Inflammatory macrophage treated with lipopolysaccharide for 1 hour (primary cell): ENCODE measurements at places on chromosomes 16 and 17.

GRCh38 chr17:48825446-48826381 lies 5.1 kb upstream of the CALCOCO2 start:
- peak; percentile 23 for DNase-seq

DNA sequence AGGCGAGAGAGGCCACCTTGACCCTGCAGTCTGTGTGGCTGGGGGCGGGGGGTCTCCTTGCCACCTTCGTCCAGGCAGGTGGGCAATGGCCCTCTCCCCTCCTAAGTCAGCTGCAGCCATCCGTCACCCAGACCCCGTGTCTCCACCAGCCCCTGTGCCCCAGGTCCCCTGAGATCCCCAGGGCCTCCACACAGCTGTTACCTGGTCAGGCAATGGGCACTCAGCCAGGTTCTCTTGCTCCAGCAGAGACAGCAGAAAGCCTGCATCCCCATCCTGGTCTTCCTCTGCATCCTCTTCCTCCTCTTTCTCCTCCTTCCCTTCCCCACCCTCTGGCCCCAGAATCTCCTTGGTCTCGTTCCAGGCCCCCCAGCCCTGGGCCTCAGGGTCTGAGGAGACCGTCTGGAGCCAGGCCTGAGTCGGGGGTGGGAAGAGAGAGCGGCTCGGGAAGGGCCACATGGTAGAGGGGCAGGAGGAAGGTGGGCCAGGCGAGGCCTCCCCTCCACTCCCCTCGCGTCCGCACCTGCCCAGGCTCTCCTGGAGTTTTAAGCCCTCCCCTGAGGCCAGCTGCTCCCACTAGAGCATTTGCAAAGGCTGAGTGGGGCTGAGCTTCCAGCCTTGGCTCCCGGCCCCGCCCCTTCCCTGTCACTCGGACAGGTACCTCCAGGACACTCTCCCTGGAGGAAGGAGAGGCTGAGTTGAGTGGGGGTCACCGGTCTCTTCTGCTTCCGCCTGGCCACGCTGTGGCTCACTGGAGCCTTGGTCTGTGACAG lies at the start of gene PABPN1L:
TSS of gene PABPN1L (minus strand) at position 510 of the 770 bp plus-strand sequence. CDS start at position 456, 54 bp downstream.
- DNase-seq = no peak

DNA sequence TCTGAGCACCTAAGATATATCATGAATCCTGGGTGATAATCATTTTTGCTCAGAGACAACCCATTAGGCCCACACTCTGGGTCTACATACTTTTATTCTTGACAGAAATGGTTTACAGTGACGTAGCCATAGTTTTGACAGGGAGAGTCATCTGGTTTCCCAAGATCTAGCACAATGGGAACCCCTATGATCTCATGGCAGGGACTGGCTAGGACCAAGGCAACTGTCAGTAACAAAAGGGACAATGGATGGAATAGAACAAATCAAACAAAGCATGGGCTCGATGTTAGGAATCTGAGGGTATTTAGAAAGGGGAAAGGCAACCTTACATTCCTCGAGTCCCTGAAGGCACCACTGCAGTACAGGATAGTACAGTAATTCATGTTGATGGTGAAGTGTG lies 20.5 kb downstream of the CFAP97D1 start:
- no peak for DNase-seq

DNA sequence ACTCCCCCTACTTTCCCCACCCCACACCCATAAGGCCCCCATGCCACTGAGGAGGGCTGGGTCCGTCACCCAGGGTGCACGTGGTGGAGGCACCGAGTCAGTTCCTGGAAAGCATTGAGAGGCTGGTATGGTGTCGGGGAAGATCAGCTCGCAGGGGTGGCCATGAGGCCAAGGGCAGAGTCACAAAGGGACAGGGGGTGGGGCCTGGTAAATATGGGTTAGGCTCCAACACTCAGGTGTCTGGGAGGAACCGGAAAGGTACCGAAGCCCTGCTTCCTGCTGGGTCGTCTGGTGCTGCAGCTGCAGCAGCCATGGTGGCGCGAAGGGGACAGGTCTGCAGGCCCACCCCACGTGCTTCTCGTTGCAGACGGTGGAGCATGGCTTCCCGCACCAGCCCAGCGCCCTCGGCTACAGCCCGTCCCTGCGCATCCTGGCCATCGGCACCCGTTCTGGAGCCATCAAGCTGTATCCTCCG lies 30.2 kb downstream of the LLGL2 start:
- DNase-seq = no peak

DNA sequence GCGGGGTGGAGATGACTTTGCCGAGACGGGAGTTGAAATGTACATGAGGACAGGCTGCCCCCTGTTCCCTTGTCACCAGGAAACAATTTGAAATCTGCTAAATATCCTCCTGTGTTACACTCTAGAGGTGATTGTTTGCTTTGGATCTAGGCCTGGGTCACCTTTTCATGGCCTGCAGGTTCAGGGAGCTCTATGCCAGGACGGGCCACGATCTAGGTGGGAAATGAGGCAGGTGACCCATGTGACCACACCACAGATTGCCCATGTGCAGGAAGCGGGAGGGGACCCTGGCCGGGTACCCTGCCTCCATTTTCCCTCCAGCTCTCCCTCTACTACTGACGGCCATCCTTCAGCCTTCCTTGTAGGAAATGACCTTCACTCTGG lies 43.4 kb downstream of the MEAK7 start:
- DNase-seq = no peak

DNA sequence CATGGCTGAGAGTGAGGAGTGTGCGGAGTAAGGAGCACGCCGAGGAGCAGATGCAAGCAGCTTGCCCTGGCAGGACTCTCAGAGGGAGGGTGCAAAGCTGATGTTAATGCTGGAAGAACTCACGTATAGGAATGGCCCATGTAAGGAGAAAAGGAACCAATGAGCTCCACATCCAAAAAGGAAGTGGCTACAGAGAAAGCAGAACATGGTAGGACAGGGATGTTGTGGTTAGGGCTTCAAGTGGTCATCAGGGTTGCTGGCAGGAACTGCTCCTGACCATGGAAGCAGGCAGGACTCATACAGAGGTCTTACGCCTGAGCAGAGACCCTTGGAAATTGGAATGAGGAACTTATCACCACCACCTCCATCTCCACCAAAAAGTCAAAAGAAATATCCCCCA lies 5.2 kb downstream of the MYO1D start:
- DNase-seq = peak; percentile 59

DNA sequence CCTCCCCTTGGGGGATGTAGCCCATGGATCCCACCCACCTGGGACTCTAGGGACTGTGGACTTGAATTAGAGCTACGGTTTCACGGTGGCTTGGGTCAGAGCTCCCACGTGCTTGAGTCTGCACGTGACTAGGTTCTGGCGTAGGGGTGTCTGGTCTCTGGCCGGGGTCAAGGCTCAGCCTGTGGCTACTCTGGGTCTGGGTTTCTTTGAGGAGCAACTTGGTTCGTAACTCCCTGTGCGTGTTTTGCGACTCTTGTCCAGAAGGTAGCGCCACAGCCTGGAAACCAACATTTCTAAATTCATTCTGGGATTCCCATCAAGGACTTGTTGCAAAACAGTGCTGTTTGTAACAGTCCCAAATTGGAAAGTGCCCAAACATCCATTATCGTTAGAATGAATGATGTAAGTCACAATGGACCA lies 470 bp upstream of the GGT6 start:
- DNase-seq = no peak

DNA sequence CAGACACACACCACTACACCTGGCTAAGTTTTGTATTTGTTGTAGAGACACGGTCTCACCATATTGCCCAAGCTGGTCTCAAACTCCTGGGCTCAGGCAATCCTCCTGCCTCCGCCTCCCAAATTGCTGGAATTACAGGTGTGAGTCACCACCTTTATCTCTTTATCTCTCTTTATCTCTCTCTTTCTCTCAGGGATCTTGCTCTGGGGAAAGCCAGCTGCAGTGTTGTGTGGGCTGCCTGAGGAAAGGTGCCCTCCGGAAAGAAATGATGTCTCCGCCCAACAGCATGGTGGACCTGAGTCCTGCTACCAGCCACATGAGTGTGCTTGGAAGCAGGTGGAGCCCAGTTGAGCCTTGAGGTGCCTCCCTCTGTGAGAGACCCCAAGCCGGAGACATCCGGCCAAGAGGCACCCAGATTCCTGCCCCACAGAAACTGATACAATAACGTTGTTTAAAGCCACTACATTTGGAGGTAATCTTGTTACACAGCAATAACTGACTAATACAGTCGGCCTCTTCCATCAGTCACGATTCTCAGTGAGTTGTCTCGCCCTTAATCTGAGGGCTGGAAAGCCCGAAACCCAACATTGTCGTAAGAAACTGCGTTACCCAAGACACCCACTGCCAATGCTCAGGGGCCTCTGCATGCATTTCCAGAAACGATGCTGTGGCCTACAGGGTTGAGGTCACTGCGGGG lies 68.0 kb upstream of the RPH3AL start:
- DNase-seq = no peak

- DNase-seq = no peak
These were observed 39.2 kb downstream of the TMEM11 start for GRCh38 chr17:21174713-21175112.

- no peak for DNase-seq
These were observed 20.2 kb downstream of the ENPP7 start for GRCh38 chr17:79750650-79751545.

GRCh38 chr17:79531191-79532095 lies 79.4 kb downstream of the RBFOX3 start:
- no peak for DNase-seq

- DNase-seq = no peak
These were observed 178.7 kb downstream of the KATNIP start for GRCh38 chr16:27728691-27729090.

DNA sequence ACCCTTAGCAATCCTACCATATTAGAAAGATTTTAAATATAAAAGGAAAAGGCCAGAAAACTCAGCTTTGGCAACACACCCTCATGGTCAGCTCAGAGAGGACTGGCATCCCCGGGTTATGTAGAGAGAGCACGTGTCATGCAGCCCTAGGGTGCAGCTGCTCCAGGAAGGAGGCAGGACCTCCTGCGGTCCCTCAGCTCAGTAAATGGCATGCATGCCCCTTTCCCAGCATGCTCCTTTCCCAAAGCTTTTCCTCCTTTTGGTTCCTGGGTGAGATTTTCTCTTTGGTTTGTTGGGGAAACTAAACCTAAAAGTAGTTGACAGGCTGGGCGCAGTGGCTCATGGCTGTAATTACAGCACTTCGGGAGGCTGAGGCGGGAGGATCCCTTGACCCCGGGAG lies 3.9 kb downstream of the GAN start:
- DNase-seq = no peak

- no peak for DNase-seq
These were observed 138.3 kb downstream of the FOXL1 start for GRCh38 chr16:86716649-86717048.

DNA sequence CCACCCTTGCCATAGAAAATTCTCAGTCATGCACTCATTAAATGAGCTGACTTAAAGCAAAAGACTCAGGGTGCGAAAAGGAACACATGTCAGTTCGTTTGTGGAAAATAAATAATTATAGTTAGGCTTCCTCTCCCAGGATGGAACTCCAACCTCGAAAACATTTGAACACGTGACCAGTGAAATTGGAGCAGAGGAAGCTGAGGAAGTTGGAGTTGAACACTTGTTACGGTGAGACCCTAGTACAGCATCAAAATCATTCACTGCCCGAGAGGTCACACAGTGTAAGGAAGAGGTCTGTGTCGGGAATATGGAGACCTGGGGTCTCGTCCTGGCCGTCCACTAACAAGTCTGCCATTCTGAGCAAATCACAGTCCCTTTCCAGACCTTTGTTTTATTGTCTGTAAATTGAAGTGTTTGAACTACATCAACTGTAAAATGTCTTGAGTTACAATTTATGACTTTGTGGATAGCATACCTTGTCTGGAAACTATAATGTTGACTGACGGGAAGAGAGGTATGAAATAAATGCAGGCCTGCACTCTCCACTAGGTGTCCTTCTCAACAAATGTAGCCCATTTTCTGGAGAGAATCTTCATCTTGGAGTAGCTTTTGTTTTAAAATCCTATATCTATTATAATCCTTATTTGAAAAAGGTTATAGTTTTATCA lies 7.7 kb downstream of the PSMD7 start:
- no peak for DNase-seq

GRCh38 chr16:84080378-84080777 lies 36.4 kb downstream of the MBTPS1 start:
- DNase-seq = no peak
